ENCODE measurements at places on chromosomes 3 and 15. TPM values are rescaled to one million over a fixed set of nuclear protein-coding genes. Genes with fewer than 3 reads are reported as not detected.

- peaks cover 37% of the 10 kb centered on the region for H3K27me3 ChIP-seq
- H3K4me1 ChIP-seq: no peaks in the 10 kb centered on the region
- no peak overlapping the region for H3K4me3 ChIP-seq
- no peaks in the 10 kb centered on the region for H3K36me3 ChIP-seq
- H3K27ac ChIP-seq: no peak overlapping the region
Observed at GRCh38 chr3:194166682-194167479, 30.9 kb downstream of the HES1 start.

Gene GOLGA6B
- total RNA-seq: not detected

GRCh38 chr3:114623420-114624046 lies 329.7 kb downstream of the TIGIT start:
- no peak for DNase-seq
- peak overlapping the region; percentile 93 for H3K4me3 ChIP-seq
- H3K4me1 ChIP-seq: peaks cover 68% of the 10 kb centered on the region
- peaks cover 4% of the 10 kb centered on the region for H3K36me3 ChIP-seq
- H3K27me3 ChIP-seq: peaks cover 3% of the 10 kb centered on the region
- peak overlapping the region; percentile 98 for H3K27ac ChIP-seq

DNA sequence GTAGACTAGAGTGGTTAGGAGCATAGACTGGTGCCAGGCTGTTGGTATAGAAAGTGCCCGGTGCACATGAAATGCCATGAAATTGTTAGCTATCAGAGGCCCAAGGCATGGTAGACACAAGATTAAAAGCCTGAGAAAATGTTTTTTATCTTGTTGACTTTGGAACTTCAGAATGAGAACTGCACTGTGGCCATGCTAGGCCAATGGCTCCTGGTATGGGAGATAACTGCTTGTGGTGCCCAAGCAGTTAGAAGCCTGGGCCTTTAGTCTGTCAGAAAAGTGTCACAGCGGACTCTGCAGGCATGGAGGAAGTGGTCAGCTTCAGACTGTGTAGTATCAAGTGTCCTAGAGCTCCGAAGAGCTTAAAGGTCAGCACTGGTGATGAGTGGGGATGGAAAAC lies 11.9 kb downstream of the FYCO1 start:
- H3K4me1 ChIP-seq: peaks cover 64% of the 10 kb centered on the region
- H3K27me3 ChIP-seq: peaks cover 3% of the 10 kb centered on the region
- no peak overlapping the region for H3K27ac ChIP-seq
- H3K4me3 ChIP-seq: no peak overlapping the region

Gene AP3B2
- total RNA-seq: not detected

Data from HFFc6 (cell line).